Activated T-helper 9 cell treated with anti-CD3 and anti-CD28 coated beads, Interleukin-2, amount 50 U/mL, for 16 hours (primary cell): ENCODE measurements at places on chromosomes 2 and 18.

DNA sequence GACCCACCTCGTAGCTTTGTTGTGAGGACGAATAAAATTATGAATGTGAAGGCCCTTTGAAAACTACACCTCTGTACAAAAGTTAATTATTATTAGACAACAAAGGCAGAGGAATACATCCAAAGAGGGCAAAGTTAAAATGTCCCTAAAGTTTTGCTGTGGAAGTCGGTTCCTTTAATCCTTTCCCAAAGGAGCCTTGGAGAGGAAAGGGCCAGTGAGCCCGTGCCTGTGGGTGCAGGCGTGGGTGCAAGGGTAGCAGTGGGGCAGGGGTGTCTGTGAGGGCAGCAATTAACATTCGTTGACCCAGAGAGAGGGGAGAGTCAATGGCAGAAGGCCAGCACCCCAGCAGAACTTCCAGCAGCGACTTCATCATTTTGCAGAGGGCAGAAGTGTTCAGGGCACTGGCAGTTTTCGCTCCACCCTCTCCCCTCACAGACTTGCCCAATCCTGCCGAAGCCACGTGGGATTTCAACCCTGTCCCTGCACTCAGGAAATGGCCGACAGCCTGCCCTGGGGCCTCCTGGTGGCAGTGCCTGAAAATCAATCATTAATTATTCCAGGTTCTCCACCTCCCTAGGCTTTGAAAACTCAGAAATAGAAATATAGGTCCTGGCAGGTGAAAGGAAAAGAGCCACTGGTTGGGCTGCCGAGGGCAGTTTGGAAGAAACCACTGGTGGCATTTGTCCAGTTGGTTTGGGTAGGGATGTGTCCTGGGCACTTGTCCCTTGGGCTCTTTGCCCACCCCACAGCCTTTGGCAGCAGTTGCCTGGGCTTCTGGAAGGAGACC lies 4.2 kb upstream of the PAX8 start:
- no peak for DNase-seq

- no peak for DNase-seq
Observed at GRCh38 chr2:138503087-138503442, 1.5 kb downstream of the SPOPL start.

GRCh38 chr18:59359576-59359952 lies 499 bp upstream of the LMAN1 start:
- no peak for DNase-seq

- DNase-seq, result no peak
Observed at GRCh38 chr18:13735681-13736080, 9.2 kb downstream of the RNMT start.

DNA sequence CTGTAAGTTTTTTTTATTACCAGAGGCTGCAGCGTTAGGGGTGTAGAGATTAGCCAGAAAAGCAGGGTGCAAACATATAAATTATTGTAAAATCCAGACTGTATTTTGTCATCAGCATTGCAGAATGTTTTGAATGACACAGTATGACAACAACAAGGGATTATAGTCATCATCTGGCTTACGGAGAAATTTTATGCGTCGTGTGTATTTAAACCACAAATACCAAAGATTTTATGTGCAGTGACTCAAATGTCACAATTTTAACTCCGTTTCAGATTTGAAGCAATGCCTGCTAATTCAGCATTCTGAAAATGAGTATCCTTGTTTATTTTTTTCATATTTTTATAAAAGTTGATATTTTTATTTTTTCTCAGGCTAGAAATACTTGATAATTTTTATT lies 19.4 kb upstream of the TMX3 start:
- no peak for DNase-seq

DNA sequence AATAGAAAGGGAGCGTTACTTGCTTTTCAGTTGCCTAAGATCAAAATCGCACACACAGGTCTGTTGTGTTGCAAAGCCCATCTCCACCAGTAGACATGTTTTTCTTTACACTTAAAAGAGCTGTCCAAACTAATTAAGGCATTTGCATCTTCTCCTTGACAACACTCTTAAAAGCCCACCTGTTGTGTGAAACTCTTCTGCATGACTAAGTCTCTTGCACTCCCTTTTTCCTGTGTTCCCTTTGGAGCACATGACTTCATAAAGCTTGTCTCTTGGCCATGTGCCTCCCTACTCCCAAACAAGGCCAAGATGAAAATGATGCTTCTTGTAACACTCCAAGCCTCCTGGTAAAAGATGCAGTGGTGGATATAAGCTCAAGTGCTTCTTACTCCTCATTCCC lies 26.1 kb downstream of the PID1 start:
- no peak for DNase-seq

DNA sequence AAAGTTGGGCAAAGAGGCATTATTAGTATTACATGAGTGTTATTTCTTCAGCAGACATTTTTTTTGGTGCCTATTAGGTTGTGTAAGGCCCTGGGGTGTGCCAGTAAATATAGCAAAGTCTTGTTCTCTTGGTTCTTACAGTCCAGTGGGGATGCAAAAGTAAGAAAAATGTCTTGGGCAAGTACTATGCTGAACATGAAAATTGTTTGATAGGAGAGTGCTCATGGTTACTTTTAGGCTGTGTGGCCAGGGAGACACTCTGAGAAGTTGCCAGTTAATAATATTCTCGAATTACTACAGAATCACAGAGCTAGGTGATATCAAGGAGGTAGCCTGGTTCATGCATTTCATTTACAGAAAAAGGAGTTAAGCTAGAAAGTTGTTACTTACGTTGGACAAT lies 1.9 kb downstream of the AGFG1 start:
- no peak for DNase-seq
